ENCODE measurements at places on chromosomes 6 and 20. TPM values are rescaled to one million over a fixed set of nuclear protein-coding genes. Genes with fewer than 3 reads are reported as not detected.

FOXS1 gene
- not detected for total RNA-seq

ZFAND3 gene
- 32.6 TPM for total RNA-seq

CTNNBL1 gene
- total RNA-seq = 23.7 TPM

HLA-DMB gene
- total RNA-seq = 0.50 TPM

DYNLT2 gene
- total RNA-seq = 0.99 TPM

KCNG1 gene
- 15.2 TPM for total RNA-seq

FOXQ1 gene
- total RNA-seq = 6.5 TPM

AURKA gene
- 10.4 TPM for total RNA-seq

OR2B6 gene
- not detected for total RNA-seq

GCNT2 gene
- 0.99 TPM for total RNA-seq

JPH2 gene
- total RNA-seq = 0.50 TPM

BMP5 gene
- total RNA-seq = 0.17 TPM

SAMD10 gene
- total RNA-seq = 0.99 TPM

GPLD1 gene
- not detected for total RNA-seq

CFAP61 gene
- total RNA-seq = 0.17 TPM

CLIC5 gene
- not detected for total RNA-seq

ABHD12 gene
- total RNA-seq = 66.0 TPM

PRDM13 gene
- not detected for total RNA-seq

RGS17 gene
- total RNA-seq = 25.5 TPM

PPIL1 gene
- 23.1 TPM for total RNA-seq

DUSP15 gene
- total RNA-seq = not detected

WFDC13 gene
- total RNA-seq = not detected

C20orf141 gene
- not detected for total RNA-seq

KCNQ2 gene
- not detected for total RNA-seq

WFDC5 gene
- total RNA-seq = not detected

JAG1 gene
- total RNA-seq = 34.9 TPM

PAK5 gene
- total RNA-seq = under 0.01 TPM

FLOT1 gene
- 122 TPM for total RNA-seq

TP53TG5 gene
- 0.50 TPM for total RNA-seq

LY6G6C gene
- total RNA-seq = not detected

ADNP gene
- 28.8 TPM for total RNA-seq

BMP2 gene
- total RNA-seq = 20.7 TPM

ENPP5 gene
- 0.17 TPM for total RNA-seq

FAM120B gene
- total RNA-seq = 21.0 TPM

FRS3 gene
- 2.8 TPM for total RNA-seq

DZANK1 gene
- 1.3 TPM for total RNA-seq

ATAT1 gene
- total RNA-seq = 6.3 TPM

NOX3 gene
- total RNA-seq = not detected

Measured in smooth muscle cell of trachea (primary cell).